ENCODE measurements at places on chromosomes 7 and 10.

GRCh38 chr7:47326808-47327207 is 255.1 kb downstream of the TNS3 start:
- no peak for DNase-seq

GRCh38 chr10:127909716-127910463 is 3.0 kb downstream of the PTPRE start:
- no peak for DNase-seq

GRCh38 chr7:75642810-75643486 is 95.8 kb downstream of the HIP1 start:
- peak; percentile 27 for DNase-seq

- no peak for DNase-seq
Observed at GRCh38 chr10:77501846-77502261, 135.8 kb downstream of the KCNMA1 start.

GRCh38 chr10:77386838-77387237 is 250.8 kb downstream of the KCNMA1 start:
- DNase-seq, result no peak

DNA sequence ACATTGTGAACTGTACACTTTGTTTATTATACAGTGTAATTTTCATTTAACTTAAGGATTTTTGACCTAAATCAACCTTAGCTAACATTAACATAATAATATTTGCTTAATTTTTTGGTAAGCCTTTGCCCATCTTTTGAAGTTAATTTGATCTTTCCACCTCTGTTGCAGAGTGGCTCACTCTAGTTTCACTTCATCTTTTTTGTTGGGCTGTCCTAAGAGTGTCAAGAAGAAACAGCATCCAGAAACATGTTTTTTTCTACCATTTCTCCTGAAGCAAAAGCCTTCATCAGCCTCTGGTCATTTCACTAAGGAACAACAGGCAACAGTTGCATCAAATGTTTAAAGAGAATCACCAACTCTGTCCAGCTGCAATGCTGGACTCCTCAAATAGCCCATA is 824.7 kb downstream of the REEP3 start:
- DNase-seq, result no peak

DNA sequence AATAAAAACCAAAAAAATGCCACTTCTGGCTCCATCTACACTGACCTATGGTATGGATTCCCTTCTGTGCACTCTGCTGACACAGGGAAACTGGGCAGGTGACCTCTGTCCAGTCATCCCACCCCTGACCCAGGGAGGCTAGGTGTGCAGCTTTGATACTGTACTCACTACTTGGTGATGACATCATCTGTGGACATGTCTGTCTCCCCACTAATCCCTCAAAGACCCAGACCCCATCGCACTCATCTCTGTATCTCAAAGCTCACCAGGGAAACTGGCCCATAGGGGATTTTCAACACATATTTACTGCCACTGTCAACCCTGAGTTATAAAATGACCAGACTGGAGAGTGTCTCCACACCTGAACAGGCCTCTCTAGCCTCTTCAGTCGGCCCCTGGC is 10.6 kb downstream of the SGMS1 start:
- DNase-seq, result no peak

DNA sequence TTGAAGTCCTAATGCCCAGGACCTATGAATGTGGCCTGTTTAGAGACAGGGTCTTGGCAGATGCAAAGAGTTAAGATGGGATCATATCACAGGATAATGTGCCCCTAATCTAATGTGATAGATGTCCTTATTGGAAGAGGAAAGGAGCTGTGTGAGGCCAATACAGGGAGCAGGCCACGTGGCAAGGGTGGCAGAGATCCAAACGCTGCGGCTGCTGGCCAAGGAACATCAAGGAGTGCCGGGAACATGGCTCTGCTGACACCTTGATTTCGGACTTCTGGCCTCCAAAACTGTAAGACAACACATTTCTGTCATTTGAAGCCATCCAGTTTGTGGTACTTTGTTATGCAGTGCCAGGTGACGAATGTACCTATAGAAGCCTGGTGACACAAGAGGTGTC is 37.7 kb upstream of the EZH2 start:
- no peak for DNase-seq

DNA sequence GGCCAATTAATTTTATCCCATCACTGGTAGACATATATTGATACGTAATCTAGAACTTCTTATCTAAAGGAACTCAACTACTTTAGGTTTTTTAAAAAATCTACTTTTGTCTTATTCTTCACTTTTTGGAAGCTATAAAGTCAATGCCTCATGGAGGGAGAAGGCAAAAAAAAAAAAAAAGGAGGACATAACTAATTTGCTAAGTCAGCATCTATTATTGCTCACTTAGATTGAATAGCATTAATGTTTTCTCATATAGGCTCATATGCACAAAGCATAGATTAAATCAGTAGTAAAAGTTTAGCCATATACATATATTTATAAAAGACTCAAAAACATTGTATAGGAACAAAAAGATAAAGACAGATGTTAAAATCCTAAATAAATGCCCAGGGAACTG is 179.3 kb upstream of the DGKB start:
- DNase-seq, result no peak

DNA sequence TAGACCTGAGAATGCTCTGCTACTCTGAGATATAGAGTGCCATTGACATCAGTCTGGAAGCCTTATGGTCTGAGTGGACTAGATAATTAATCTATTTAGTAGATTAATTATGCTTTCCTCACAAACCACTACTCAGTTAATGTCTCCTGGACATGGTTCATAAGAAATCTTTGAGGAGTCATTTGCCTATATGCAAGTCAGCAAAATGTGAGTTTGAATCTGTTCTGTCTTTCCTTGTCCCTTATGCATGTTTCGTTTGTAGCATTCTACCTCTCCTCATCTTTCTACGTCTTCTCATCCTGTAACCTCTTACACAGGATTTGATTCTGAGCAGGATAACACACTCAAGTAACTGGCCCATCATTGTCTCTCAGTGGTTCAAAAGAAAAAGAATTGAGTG is 735.4 kb upstream of the LRRTM3 start:
- DNase-seq, result no peak

DNA sequence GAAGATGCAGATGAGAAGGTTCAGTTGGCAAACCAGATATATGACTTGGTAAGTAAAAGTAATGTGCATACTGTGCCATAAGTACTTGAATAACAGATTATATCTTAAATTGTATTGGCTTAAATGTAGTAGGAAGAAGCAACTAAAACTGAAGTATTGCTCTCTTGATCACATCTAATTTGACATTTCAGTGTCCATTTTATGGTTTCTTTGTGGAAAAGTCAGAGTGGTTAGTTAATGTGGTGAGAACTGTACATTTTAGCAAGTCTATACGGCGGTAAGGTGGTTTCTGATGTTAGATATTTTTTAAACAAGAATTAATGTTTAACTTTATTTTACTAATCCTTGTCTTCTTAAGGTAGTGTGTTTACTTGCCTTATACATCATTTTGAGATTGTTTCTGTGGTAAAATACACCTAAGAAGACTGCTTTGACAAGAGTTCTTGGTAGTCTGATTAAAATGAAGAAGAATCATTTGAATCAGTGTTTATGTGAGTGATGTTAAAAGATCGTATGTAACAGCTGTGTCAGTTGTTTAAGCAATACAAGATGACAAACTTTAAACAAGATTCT is 5.1 kb downstream of the ING3 start:
- DNase-seq, result no peak

- DNase-seq, result no peak
Observed at GRCh38 chr10:110634527-110635209, 9.5 kb upstream of the RBM20 start.

DNA sequence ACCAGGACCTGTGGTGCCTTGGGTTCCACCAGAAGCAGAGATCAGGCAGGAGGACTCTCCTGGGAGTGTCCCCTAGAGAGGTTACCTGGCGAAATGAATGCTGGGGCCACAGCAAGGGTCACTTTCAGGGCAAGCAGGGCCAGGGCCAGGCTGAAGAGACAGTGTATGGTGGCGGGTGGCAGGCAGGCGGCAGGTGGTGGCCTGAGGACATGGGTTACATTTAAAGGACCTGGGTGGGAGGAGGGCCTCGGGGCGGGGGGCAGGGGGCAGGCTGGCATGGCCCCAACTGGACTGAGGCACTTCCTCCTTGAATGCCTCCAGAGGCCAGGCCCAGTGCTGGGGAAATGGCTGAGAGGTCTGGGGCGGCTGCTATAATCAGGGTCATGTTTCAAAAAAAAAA is 14.7 kb upstream of the TBRG4 start:
- DNase-seq, result no peak

- no peak for DNase-seq
Observed at GRCh38 chr7:116215551-116215950, 5.2 kb downstream of the TES start.

GRCh38 chr7:151117565-151117964 is 31.3 kb downstream of the AGAP3 start:
- no peak for DNase-seq

GRCh38 chr10:14971867-14972448 is 12.8 kb downstream of the MEIG1 start:
- no peak for DNase-seq

DNA sequence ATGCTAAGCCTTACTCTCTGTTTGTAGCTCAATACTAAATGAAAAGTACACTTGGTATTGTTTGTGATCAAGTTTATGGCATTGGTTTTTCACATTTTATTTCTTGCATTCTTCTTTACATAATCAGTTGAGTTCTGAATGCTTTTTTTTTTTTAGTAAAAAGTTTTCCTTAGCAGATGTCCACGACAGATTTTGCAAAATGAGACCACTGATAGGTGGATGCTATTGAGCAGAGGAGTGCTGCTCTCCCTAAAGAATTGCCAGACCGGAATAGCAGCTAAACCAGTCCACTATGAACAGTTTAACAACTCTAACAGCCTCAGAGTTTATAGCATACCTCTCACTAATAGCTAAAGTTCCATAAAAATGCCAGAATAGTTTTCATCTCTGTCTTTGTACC is 225.1 kb upstream of the CACNA2D1 start:
- DNase-seq, result no peak

GRCh38 chr7:11865671-11866070 is 33.7 kb upstream of the THSD7A start:
- DNase-seq, result no peak

DNA sequence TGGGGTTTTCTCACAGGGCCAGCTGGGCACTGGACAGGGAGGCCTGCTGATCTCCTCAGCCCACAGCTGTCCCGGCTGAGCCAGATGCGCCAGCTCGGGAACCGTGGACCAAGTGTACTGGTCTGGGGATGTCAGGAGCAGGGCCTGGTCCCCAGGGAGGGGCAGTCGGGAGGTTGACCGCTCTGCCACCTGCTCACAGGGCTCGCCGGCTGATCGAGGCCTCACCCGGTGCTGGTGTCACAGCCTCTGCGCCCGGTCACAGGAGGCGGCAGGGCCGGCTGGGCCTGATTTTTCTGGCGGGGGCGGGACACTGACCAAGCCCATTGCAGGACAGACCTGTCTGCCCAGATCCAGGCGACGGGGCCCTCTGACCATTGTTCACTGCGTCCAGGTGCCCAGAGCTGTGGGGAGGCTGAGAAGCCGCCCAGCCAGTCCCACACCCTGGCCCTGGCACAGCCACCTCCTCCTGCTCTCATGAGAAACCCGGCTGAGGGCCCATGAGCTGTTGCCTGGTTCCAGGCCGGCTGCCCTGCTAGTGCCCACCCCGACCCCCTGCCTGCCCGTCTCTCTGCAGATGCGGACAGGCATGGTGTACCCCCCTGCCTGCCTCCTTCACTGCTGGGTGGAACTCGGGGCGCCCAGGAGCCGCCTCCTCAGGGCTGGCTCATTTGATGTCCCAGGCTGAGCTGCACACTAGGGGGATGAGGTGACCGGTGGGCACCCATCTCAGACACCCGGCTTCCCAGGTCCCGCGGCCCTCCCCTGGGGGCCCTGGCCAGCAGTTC is 3.0 kb upstream of the TMEM184A start:
- no peak for DNase-seq

DNA sequence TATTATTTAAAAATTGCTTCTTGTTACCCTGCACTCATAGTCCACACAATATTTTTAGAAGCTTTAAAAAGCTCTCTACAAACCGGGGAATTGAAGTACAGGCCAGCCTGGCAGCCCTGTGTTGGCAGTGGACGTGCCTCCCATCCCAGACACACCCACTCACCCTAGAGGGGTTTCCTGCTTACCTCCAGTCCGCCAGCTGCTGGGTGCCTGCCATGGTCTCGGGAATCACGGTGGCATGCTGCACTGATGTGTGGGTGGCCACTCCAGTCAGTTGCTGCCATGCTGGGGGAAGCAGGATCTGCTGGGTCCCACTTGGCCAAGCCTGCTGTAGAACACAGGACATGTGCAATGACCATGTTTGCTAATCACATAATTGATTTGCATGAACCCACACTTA is 80.4 kb downstream of the CLEC2L start:
- no peak for DNase-seq

- no peak for DNase-seq
Observed at GRCh38 chr10:93461807-93462178, 20.3 kb downstream of the MYOF start.

DNA sequence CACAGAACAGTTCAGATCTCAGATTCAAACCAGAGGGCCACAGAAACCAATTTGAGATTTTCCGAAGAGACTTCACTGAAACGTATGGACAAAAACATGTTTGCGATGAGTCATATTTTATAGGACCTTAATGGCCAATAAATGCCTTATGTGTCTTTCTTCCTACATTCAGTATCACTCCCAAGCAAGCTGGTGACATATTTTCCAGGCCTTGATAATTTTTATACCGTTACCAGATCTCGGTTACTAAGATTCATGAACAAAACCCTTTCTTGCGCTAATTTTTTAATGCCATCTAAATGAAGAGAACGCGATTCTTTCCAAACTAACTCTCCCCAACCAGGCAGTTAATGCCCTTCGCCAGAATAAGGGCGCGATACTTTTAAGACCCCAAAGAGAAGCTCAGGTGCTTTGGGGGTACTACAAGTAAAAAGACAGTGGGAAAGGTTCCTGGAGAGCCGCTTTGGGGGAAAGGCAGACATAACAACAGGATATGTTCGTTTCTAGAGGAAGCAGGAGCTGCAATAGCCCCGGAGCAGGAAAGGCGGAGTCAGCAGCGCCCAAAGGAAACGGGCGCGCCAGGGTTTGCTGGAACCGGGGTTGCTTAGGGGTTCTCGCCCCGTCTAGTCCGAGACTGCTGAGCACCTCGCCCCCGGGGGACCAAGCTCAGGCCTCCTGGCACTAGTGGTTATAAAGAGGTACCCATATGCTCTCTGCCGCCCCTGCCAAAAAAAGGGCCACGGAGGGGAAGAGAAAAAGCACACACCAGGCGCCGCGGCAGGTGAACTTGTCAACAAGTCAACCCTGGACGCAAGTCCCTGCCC is 884 bp downstream of the ICA1 start:
- DNase-seq, result no peak

GRCh38 chr7:130560972-130561371 is 69.1 kb downstream of the MEST start:
- no peak for DNase-seq

DNA sequence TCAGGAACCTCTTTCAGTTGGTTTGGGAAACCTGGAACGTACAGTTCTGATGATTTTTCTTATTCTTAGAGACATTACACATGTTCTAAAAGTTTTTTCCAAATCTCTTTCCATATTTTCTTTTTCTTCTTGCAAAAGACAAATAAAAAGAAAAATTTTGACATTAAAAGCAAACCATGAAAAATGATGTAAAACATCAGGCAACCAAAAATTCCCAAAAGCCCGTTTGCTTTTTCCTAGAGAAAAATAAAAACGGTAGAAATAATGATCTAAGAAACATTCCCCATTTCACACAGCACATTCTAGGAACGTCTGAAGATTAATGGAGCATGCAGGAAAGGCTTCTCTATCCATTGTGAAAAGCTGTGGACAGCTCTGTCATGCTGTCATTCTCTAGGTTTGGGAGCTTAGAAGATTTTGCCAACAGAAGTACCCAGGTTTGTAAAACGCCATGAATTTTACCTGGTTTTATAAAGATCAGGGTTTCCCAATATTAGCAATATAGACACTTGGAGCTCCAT is 11.2 kb upstream of the PRTFDC1 start:
- DNase-seq, result no peak

- no peak for DNase-seq
Observed at GRCh38 chr10:107649249-107649648, 484.7 kb upstream of the SORCS1 start.
